ENCODE measurements at places on chromosomes 7 and 10.

GRCh38 chr10:110460111-110460809 lies 37.4 kb upstream of the DUSP5 start:
- DNase-seq, result peak; percentile 51

GRCh38 chr7:156116514-156117215 lies 304.4 kb upstream of the SHH start:
- no peak for DNase-seq

GRCh38 chr7:2834748-2835441 lies 9.2 kb downstream of the GNA12 start:
- no peak for DNase-seq

- DNase-seq, result no peak
These were observed 37.6 kb downstream of the PPIF start for GRCh38 chr10:79384773-79385391.

GRCh38 chr7:9200626-9201025 lies 767.2 kb downstream of the NXPH1 start:
- no peak for DNase-seq
